ENCODE measurements at places on chromosomes 1 and 21. TPM values are rescaled to one million over a fixed set of nuclear protein-coding genes. Genes with fewer than 3 reads are reported as not detected.

The PDZK1IP1 gene
- not detected for total RNA-seq

The S100A7A gene
- total RNA-seq = not detected

The SLC44A3 gene
- not detected for total RNA-seq

The AK2 gene
- total RNA-seq = 68.4 TPM

The PCNX2 gene
- total RNA-seq = 13.6 TPM

GRCh38 chr1:228164561-228165371 is 838 bp upstream of the IBA57 start:
- H3K27me3 ChIP-seq = no peaks in the 10 kb centered on the region
- H3K4me1 ChIP-seq = no peaks in the 10 kb centered on the region
- no peaks in the 10 kb centered on the region for H3K36me3 ChIP-seq
- DNase-seq = no peak
- peak overlapping the region; percentile 98 for H3K27ac ChIP-seq
- H3K4me3 ChIP-seq = peak overlapping the region; percentile 91

- no peak overlapping the region for H3K4me3 ChIP-seq
- H3K27ac ChIP-seq = no peak overlapping the region
- H3K4me1 ChIP-seq = no peaks in the 10 kb centered on the region
- DNase-seq = no peak
Observed at GRCh38 chr1:16631248-16632043, 18.1 kb upstream of the NBPF1 start.

The LRRC53 gene
- not detected for total RNA-seq

DNA sequence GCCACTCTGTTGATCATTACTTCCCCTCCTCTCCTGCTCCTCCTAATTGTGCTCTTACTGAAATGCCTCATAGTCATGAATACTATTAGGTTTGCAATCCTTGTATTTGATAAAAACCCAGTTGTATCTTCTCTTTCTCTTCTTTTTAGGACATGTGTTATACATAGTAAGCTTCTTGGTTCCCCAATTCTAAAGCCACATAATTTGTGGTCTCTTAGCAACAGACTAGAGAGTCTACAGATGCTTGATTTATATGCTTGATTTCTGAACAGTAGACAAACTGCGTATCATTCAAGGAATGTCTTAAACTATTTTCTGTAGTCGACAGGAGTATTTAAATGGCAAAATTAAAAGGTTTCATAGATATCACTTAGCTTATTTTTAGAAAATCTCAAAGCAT is 1598.9 kb downstream of the PLA2G4A start:
- no peak for DNase-seq
- no peak overlapping the region for H3K4me3 ChIP-seq
- H3K4me1 ChIP-seq = no peaks in the 10 kb centered on the region
- no peaks in the 10 kb centered on the region for H3K27me3 ChIP-seq
- no peaks in the 10 kb centered on the region for H3K36me3 ChIP-seq

DNA sequence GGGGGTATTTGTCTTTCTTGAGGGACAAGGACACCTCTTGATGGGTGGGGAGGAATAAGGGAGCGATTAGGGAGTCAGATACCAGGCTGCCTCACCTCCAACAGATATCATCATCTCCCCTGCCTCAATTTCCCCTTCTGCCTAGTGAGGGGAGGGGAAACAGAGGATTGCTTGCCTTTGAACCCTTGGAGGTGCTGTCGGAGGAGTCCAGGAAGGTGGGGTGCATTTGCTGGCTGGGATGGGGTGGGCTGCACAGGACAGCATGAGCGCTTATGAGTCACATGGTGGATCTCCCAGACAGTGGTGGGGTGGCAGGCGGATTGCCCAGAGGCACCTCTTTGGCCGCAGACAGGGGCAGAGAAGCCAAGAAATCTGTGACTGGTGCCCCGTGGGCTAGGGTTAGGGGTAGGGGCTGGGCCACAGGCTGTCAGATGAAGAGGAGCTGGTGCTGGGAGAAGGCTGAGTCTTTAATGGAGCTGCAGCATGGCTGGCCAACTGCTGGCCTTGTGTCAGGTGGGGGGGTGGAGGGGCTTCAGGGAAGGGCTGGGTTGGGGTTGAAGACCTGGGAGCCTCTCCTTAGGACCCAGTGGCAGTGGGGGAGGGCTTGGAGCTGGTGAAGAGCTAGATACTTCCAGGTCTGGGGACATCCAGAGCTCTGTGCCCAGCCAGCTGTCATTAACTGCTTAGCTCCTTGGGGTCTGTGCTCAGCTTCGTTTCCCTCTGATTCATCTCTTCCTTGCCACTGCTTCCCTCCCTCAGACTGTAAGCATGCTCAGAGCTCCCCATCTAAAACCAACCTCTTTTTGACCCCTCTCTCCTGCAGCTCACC is 7.0 kb upstream of the ADORA1 start:
- H3K4me3 ChIP-seq = no peak overlapping the region
- no peak overlapping the region for H3K27ac ChIP-seq
- peaks cover 6% of the 10 kb centered on the region for H3K27me3 ChIP-seq
- no peaks in the 10 kb centered on the region for H3K4me1 ChIP-seq
- no peak for DNase-seq

DNA sequence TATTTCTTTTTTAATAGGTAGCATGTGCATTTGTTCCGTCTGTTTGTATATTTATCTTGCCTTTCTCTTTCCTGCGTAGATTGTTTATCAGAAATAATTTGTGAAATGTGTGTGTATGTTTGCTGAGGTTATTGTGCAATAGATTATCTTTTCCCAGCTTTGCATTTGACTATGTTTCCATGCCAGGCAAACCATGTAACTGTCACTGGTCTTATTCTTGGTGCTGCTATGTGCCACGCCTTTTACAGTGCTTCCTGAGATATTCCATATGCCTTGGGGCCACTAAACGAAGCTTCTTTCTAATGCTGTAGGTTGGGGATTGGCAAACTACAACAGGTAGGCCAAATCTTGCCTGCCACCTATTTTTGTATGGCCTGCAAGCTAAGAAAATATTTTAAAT is 598.8 kb downstream of the PLPP3 start:
- DNase-seq = no peak
- H3K36me3 ChIP-seq = no peaks in the 10 kb centered on the region
- no peaks in the 10 kb centered on the region for H3K27me3 ChIP-seq
- no peak overlapping the region for H3K4me3 ChIP-seq

GRCh38 chr1:203422116-203422515 is 53.5 kb upstream of the PRELP start:
- no peak for DNase-seq
- H3K27ac ChIP-seq = no peak overlapping the region
- no peaks in the 10 kb centered on the region for H3K36me3 ChIP-seq
- no peak overlapping the region for H3K4me3 ChIP-seq
- H3K4me1 ChIP-seq = no peaks in the 10 kb centered on the region

DNA sequence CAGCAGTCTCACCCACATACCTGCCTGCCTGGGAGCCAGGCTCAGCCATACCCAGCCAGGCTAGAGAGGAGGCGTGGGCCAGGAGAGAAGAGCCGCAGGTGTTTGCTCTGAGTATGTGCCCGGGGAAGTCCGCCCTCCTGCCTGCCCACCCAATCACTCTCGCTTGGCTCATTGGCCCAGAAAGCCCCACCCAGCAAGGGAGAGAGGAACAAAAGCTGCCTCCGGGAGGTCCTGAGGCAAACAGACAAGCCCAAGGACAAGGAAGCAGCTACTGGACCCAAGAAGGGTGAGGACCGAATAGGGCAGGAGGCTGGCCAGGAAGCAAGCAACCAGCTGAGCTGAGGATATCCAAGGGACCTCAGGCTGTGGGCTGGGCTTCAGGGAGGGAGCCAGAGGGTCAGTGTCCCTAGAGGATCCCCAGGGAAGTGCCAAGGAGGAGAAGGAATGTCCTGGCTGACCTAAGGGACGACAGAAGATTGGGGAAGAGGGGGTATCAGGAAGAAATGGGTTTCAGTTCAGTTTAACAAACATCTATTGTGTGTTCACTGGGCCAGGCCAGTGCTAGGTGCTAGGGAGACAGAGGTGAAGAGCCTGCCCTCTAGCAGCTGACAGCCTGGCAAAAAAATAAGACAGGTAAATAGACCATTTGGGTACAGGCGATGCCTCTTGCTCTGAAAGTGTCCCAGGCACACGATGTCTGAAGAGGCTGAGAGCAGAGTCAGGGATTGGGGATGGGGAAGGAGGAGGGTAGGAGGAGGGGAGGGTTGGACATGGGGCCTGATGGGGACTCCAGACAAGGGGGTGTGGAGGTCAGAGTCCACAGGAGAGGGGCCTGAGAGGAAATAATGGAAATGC is at the start of gene GJB4:
GJB4 (plus strand) TSS at position 238 of the 855 bp plus-strand sequence. CDS start 1,515 bp downstream, outside the sequence.
- H3K4me3 ChIP-seq = no peak within 1 kb of the TSS
- H3K36me3 ChIP-seq = no peaks in the 10 kb centered on the region
- H3K27me3 ChIP-seq = no peaks in the 10 kb centered on the region

DNA sequence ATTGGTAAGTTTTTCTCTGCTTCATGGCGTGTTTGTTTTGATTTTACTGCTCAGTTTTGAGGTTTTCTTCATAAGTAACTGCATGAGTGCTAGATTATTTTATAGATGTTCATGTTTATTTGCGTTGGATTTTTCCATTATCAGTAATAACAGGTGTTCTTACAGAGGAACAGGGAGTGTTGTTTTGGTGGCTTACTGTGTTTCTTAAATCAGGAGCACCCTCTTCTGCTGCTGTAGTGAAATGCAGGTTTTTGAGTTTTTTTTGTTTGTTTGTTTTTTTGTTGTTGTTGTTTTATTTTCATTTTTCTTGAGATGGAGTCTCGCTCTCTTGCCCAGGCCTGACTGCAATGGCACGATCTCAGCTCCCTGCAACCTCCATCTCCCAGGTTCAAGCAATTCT is 32.6 kb downstream of the CTBS start:
- H3K36me3 ChIP-seq = no peaks in the 10 kb centered on the region
- H3K27ac ChIP-seq = no peak overlapping the region
- no peak overlapping the region for H3K4me3 ChIP-seq
- DNase-seq = no peak

The TSPEAR gene
- total RNA-seq = not detected

DNA sequence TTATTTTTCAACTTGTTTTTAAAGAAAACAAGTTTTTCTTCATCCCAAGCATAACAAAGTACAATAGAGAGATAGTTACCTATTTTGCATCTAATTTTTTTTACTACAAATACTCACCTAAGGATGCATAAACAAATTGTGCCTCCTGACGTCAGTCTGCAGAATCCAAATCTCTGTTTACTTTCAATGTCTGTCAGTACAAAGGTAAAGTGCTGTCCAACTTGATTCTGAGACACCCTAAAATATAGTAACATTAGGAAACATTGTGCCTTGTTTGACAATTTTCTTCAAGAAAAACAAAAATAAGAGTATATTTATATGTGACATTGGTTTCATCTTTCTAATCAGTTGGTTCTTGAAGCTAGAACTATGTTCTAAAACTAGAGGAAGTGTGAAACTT is 103.4 kb downstream of the DENND1B start:
- H3K4me3 ChIP-seq = no peak overlapping the region
- H3K4me1 ChIP-seq = no peaks in the 10 kb centered on the region
- no peaks in the 10 kb centered on the region for H3K27me3 ChIP-seq
- H3K27ac ChIP-seq = no peak overlapping the region

The LCE1C gene
- total RNA-seq = not detected

The PTTG1IP gene
- 468 TPM for total RNA-seq

- H3K4me3 ChIP-seq = no peak overlapping the region
- H3K27me3 ChIP-seq = no peaks in the 10 kb centered on the region
- H3K36me3 ChIP-seq = no peaks in the 10 kb centered on the region
Observed at GRCh38 chr1:226656601-226657277, 82.3 kb downstream of the ITPKB start.

DNA sequence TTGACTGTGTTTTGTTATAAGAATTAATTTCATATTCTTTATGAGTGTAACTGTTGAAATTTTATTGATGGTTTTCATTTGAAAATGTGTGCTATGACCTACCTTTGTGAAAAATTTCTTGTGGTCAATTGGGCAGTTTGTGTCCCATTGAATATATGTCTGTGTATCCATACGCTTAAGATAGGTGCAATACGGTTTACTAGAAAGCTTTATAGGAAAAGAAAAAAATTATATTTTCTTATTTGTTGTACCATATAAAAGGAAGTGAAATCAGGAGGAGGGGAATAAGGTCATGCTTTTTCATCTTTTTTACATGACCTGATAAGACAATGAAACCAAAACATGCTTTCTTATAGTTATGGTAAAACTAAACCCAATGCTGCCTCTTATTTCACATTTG is 807.7 kb downstream of the USP25 start:
- H3K36me3 ChIP-seq = no peaks in the 10 kb centered on the region
- H3K27ac ChIP-seq = no peak overlapping the region
- no peaks in the 10 kb centered on the region for H3K4me1 ChIP-seq
- H3K27me3 ChIP-seq = no peaks in the 10 kb centered on the region
- no peak for DNase-seq

DNA sequence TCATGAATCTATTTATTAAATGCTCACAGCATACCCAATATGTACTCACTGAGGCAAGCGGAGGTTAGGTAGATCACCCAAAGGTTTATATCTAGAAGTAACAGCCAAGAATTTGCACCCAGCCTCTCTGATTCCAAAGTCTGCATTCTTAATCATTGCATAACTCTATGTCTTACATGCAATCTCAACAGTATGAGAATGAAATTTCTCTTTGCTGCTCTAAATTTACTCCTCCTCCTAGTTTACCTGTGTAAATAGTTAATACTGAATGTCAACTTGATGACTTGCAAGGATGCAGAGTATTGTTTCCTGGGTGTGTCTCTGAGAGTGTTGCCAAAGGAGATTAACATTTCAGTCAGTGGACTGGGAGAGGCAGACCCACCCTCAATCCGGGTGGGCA is 840.6 kb downstream of the BRINP3 start:
- H3K36me3 ChIP-seq = no peaks in the 10 kb centered on the region
- H3K27me3 ChIP-seq = no peaks in the 10 kb centered on the region
- no peaks in the 10 kb centered on the region for H3K4me1 ChIP-seq
- no peak for DNase-seq
